ENCODE measurements at places on chromosomes 12 and 14. TPM values are rescaled to one million over a fixed set of nuclear protein-coding genes. Genes with fewer than 3 reads are reported as not detected.

GRCh38 chr12:61414470-61414869, 845.7 kb upstream of the USP15 start:
- ATAC-seq, result no peak

DNA sequence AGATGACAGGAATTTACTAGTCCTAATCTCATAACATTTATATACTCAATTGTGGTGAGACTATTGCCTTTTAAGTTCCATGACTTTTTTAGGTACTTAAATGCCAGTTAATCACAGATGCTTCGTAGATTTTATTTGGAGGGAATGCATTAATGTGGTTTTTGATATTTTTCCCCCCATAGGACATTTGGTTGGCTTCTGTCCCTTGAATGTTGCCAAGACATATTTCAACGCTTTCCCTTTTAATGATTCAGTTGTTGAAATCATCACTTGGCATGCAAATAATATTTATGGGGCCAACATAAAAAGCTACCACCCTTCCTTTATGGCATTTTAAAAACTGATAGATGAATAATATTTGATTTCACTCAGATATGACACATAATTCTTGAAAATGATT, 172.1 kb downstream of the ACSS3 start:
- no peak for ATAC-seq

- peak; percentile 83 for ATAC-seq
Measured at GRCh38 chr14:44531658-44532057, 24.6 kb upstream of the FSCB start.

DNA sequence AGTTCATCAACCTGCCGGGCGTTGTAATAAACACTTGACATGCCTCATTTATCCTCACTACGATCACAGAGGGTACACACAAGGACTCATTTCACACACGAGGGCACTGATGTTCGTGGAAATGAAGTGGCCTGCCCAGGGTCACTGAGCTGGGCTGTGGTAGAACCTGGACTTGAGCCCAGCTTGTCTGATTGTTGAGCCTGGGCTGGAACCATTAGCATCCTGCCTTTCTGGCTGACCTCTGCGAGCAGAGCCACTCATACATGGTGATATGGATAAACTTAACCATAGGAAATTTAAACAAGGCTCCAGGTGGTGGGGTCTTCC, 16.6 kb upstream of the JDP2 start:
- no peak for ATAC-seq

DNA sequence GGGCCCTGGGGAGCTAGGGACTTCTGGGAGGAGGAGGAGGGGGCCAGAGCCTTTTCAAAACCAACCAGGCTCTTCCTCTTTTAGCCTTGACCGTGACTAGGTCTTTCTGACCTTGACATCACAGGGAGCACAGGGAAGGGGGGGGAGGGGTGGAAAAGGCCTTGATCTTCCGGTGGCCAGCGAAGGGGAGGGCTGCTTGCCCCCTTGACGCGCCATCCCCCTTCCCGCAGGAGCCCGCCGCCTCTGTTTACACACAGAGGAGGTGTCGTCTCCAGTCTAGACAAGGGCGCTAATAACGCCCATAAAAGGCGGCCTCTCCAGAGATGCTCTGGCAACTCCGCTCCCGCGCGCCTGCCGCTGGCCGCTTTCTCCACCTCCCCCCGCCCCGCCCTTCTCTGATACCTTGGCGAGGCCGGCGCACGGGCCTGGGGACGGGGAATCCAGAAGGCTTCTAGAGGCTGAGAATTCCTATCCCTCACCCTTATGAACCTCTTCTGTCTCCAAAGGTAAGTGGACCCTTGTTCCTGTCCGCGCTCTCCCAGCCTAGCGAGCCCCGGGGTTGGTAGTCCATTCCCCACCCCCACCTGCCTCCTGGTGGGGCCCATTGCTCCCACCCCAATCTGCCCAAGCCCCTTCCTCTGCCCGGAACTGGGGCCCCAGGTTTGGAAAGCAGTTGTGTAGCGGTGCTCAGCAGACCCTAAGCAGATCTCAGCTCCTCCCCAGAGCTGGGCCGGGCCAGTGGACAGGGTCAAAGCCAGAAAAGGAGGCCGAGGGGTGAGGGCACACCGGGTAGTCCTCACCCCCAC, 4.9 kb upstream of the HOXC12 start:
- ATAC-seq, result no peak

DNA sequence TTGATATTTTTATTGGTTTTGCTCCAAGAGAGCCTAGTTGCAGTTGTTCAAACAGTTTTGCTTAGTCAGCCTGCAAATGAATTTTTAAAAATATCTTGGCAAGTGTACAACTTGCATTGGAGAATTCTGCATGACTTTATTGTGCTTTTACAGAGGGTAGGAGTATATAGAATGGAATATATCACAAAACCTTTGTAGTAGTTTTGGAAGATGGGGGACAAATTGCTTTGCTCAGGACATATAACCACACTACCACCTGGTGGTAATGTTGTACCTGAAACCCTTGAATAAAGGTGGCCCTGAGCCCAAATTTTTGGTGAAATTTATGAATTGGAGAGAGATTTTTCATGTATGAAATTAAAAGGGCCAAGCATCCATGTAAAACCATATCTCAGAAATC, 645.2 kb downstream of the MED13L start:
- peak; percentile 30 for ATAC-seq

DNA sequence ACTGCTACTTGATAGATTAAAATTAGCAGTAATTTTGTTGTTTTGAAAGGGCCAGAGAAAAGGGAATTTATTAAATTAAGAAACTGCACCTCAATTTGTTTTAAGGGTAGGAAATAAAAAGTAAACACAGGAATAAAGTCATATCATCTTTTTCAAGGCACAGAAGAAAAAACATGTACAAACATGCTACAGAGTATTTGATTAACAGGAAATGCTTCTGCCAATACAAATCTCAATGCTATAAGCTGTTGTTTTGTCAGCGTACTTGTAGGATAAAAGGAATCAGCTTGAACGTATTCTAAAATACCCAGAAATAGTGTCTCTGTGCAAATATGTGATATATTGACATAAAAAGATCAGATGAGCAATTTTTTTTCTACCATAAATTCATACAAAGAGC, 474.0 kb upstream of the MGAT4C start:
- no peak for ATAC-seq

ABCB9 gene
- total RNA-seq, result 9.4 TPM

TUNAR gene
- 24.1 TPM for total RNA-seq

MYF5 gene
- total RNA-seq, result not detected

CIROP gene
- total RNA-seq, result not detected
